Left renal cortex interstitium (tissue), 4 donors: ENCODE measurements at places on chromosomes 13 and 19.
A peak's percentile ranks its signal among the peaks of the same experiment; 100 is the strongest.

GRCh38 chr13:80033286-80033685 lies 307.6 kb downstream of the SPRY2 start:
- no peak for DNase-seq

DNA sequence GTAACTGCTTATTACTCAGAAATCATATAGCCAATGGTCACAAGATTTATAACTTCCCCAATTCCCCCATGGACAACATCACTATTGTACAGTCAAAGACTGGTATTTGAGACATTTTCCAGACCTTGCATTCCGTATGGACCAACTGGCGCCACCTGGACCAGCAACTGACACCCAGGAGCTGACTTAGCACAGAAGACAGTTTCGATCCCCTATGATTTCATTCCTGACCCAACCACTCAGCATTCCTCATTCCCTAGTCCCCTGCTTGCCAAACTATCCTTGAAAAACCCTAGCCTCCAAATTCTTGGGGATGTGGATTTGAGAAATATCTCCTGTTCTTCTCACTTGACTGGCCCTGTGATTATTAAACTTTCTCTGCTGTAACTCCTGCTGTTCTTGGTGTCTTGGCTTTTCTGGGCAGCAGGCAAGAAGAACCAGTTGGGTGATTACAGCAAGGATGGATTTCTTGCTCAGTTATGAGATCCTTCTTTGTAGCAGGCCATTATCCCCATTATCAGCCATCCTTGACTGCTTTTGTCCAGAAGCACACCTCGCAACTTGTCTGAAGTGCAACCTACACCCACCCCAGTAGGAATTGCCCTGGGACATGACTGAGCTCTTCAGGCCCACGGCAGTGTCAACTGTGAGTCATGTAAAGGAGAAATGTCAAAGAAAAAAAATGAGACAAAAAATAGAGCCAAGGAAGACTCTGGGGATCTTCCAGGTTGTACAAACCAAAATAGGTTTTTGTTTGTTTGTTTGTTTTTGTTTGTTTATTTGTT lies 13.7 kb upstream of the MAP3K10 start:
- no peak for DNase-seq

- DNase-seq = peak; percentile 4
These were observed 158.3 kb downstream of the FOXO1 start for GRCh38 chr13:40508127-40508526.

DNA sequence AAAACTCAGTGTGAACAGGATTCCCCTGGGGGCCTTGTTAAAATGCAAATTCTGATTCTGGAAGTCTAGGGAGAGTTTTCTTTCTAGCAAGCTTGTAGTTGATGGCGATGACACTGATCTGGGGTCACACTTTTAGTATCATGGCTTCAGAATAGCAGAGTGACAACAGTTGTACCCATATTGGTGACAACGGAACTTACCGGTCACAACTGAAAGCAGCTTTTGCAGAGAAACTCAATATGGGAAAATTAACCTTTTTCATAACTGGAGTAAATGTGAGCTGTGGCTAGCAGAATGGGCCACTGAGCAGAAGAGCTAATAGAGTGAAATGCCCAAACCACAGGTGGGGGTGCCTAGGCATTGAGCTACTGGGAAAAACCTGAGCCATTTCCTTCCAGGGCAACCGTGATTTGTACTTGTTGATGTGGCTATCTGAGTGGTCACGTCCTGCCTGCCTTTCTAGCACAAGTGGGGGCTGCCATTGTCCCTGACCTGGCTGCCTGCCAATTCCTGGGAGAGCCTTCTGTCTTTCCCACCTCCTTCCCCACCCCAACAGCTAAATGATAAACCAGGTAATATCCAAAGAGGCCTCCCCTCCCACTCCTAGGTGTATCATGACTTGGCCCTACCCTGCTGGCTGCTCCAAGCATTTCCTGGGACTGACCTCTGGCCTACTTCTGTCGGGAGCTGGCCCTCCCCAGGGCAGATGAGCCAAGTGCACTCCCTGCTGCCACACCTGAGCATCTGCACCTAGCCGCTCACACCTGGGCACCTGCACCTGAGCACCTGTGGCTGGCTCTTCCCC lies 1.7 kb upstream of the SLC10A2 start:
- no peak for DNase-seq

GRCh38 chr13:95704510-95704909 lies 27.6 kb downstream of the DNAJC3 start:
- DNase-seq = no peak

DNA sequence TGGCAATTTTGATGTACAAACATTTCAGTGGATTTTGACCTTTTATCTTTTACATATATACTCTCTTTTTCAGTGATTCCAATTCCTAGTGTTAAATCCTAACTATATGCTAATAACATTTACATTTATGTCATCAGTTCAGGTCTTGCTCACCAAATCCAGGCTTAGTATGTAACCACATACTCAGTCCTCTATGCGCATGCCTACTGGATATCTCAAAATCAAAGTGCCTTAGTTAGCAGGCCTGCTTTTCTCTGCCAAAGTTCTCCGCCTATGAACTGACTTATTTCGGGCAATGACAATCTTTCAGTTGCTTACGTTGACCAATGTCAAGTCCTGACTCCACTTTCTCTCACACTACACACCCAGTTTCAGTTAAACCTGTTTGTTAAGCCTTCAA lies 478.5 kb upstream of the SLITRK1 start:
- DNase-seq = no peak
